GM19239 (cell line): ENCODE measurements at places on chromosomes 11 and 22.

DNA sequence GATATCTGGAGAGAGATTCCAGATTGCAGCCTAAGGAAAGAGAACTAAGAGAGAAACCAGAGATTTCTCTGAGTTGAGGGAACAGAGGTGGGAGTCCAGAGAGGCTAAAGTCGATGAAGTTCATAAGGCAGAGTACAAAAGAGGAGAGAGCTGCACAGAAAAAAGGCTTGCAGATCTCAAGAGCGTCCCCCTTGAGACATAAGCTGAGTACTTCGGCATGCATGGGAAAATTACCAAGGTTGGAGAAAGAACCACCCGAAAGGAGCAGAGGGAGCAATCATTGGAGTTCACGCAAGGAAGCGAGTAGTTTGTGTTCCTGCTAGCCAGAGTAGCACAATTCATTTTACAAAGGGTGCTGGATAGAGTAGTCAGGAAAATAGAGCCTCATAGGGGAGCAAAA lies 293.5 kb downstream of the TMEM135 start:
- no peak for DNase-seq

GRCh38 chr11:1817511-1817910 lies 17.3 kb upstream of the SYT8 start:
- DNase-seq, result no peak

DNA sequence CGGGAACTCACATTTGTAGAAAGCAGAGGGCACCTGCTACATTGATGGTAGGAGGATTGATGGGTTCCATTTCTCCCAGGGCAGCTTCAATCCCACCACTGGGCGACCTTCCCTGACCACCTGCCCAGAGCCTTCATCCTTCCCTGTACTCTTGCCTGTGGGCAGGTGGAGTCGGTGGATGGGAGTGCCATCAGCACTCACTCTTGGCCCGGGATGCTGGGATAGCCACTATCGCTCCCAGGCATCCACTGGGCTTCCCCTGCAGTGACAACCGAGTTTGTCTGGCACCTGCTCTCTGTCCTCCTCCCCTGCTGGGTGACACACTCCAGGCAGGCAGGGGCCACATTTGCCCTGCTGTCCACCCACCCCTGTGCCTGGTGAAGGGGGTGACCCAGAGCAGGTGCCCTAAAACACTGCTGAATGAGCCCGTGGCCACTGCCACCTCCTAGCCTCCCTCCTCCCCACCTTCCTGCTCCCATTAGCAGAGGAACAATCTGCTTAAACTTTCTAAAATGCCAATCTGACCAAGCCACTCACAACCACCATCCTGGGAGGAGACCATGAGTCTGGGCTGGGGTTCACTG lies 604.7 kb downstream of the TBC1D22A start:
- no peak for DNase-seq

- DNase-seq, result no peak
Observed at GRCh38 chr11:69008737-69009440, 4.2 kb downstream of the MRGPRF start.

DNA sequence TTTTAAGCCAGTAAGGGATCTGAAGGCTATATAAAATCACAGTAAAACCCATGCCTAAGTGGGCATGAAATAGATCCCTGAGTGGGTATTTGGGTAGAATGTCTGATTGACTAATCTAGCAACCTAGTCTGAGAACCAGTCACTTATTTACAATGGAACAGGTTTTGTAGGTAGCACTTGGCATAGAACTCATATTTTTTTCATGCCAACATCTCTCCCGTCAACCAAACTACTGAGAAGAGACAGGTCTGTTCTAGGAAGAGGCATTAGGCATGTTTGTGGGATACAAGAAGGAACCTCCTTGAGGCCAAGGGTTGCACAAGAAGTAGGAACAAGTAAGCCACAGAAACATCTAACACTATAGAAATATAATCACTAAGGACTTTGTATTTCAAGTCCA lies 840.4 kb upstream of the TENM4 start:
- DNase-seq, result no peak

DNA sequence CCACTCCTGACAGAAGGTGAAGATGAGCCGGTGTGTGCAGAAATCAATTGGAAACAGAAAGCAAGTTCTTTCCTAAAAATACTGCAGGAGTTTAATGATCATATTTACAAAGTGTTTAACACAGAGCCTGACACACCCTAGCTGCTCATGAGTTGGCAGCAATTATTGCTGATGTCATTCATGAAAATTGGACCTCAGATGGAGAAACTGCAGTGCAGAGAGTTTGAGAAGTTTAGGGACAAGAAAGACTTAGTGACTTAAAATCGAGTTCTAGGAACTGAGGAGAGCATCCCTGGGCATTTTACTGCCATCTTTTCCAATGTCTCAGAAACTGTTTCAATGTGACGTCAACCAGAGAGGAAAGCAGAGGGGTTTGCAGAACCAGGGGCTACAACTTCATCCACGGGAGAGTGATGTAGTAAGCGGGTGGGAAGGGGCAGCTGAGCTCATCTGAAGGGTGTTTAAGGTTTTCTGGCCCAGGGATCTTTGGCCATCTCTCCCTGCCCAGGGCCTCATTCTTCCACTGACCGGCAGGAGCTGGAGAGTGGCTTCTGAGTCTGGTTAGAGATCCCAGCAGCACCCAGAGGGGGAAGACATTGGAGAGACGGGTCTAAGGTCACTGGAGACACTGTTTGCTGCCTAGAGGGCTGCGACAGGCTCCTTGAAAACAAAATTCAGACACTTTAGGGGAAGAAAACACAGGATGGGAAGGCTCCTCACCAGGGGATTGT lies 21.1 kb upstream of the IGLL5 start:
- DNase-seq, result no peak

GRCh38 chr11:469684-470560 lies 19.8 kb downstream of the PTDSS2 start:
- no peak for DNase-seq

DNA sequence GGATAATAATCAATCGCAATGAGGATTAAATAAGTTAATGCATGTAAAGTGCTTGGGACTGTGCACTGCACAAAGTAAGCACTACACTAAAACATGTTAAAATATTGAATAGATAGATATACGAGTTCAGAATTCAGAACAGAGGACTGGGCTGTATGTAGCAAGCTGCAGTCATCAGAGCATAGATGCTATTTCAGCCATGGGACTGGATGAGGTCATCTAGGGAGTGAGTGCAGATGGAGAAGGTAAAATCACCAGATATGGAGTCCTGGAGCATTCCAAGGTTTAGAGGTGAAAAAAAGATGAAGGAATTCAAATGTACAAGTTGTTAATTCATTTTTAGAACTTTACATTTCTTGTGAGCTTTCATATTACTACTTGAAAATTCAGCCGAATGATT lies 347.5 kb upstream of the DDI1 start:
- DNase-seq, result no peak

- DNase-seq, result no peak
Observed at GRCh38 chr11:34634694-34635062, 13.8 kb downstream of the EHF start.

GRCh38 chr22:27380855-27381254 lies 420.7 kb downstream of the MN1 start:
- DNase-seq, result no peak

DNA sequence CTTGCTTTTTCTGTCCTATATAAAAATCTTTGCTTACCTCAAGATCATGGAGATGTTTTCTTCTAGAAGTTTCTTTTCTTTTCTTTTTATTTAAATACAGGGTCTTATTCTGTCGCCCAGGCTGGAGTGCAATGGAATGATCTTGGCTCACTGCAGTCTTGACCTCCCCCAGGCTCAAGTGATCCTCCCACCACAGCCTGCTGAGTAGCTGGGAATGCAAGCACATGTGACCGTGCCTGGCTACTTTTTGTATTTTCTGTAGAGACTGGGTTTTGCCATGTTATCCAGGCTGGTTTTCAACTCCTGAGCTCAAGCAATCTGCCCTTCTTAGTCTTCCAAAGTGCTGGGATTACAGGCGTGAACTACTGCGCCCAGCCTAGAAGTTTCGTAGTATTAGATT lies 45.3 kb downstream of the USP35 start:
- DNase-seq, result no peak

DNA sequence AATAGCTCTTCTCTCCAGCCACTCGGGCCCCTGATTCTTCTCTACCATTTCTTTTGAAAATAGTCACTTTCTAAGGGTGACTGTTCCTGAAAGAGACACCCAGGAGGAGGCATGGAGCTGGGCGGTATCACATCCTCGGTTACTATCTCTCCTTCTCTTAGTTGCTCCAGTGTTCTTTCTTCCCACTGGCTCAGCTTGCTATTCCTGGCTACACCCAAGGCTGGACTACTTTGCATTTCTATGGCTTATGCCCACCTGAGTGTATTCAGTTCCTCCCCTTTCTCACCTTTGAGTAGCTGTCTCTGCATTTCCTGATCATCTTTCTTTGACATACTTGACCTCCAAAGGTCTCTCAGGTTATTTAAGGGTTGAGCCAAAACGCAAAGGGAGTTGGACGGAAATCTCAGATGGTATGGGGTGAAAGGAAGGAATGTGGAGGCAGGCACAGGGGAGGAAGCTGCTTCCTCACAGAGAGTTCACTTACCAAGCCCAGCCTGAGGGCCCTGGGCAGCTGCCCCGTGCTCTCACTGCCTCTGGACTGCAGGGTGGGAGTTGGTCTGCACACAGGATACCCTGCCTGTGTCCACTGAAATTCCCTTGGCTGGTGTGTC lies 155.7 kb downstream of the SNX19 start:
- no peak for DNase-seq

- no peak for DNase-seq
Observed at GRCh38 chr11:42085736-42086135, 626.3 kb upstream of the LRRC4C start.

DNA sequence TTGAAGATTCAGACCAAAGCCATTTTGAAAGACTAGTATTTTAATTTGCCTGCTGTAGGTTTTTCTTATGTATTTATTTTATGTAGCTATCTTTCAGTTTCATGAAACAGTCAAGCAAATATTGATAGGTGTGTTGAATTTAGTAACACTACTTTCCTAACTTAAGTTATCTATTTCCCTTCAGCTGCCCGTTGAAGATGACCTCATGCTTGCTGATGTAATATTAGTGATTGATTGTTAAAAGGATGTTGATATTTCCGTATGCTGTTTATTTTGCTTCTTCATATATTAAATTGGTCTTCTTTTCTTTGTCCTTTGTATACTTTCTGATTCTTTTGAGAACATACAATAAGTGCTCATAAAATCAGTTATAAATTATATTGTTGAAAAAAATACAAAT lies 86.8 kb upstream of the CHORDC1 start:
- DNase-seq, result no peak

DNA sequence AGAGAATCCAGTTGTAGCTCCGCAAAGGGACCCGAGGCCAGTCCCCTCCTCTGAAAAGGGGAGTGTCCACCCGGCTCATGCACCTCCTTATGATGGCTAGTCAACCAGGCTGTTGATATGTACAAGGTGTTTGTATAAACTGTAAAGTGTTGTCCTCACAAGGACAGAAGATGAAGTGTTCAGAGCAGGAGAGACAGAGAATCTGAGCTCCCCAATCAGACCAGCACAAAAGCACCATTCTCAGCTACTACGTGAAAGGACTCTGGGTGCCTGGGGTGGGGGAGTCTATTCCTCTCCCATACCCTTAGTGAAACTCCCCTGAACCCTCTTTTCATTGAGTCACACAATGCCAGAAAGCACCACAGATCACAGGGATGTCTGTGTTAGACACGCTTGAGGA lies 49.4 kb downstream of the MN1 start:
- DNase-seq, result no peak

DNA sequence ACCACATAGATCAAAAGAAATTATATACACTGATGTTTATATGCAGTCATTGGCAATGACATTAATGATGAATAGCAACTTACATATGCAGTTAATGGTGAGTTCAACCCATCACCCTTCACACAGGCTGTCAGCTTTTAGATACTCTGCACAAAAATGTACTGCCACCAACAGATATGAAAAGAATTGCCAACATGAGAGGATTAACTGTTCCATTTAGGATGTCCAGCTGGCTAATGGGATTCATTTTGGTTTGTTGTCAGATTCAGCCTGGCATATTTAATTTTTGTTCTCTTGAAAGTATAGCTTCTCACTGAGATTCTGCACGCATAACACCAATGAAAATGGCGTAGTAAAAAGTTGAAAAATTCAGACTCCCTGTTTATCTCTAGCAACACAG lies 554.0 kb upstream of the ARHGAP42 start:
- no peak for DNase-seq

DNA sequence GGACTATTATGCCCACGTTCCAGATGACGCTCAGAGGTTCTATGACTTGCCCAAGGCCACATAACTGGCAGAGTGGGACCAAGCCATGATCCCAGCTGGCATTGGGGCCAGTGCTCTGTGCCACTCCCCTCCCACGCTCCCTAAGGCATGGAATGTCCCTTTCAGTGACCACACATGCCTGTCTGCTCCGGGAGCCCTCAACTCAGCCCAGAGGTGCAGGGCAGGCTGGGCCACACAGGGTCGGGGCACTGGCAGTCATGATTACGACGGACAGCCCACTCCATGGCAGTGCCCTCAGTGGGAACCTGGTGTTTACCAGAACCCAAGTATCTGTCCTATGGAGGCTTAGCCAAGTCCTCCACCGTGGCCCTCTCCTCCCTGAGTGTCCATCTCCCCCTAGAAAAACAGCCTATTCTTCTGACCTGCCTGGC lies 10.0 kb downstream of the RHBDD3 start:
- no peak for DNase-seq

GRCh38 chr11:103985041-103985440 lies 51.4 kb upstream of the DDI1 start:
- no peak for DNase-seq

DNA sequence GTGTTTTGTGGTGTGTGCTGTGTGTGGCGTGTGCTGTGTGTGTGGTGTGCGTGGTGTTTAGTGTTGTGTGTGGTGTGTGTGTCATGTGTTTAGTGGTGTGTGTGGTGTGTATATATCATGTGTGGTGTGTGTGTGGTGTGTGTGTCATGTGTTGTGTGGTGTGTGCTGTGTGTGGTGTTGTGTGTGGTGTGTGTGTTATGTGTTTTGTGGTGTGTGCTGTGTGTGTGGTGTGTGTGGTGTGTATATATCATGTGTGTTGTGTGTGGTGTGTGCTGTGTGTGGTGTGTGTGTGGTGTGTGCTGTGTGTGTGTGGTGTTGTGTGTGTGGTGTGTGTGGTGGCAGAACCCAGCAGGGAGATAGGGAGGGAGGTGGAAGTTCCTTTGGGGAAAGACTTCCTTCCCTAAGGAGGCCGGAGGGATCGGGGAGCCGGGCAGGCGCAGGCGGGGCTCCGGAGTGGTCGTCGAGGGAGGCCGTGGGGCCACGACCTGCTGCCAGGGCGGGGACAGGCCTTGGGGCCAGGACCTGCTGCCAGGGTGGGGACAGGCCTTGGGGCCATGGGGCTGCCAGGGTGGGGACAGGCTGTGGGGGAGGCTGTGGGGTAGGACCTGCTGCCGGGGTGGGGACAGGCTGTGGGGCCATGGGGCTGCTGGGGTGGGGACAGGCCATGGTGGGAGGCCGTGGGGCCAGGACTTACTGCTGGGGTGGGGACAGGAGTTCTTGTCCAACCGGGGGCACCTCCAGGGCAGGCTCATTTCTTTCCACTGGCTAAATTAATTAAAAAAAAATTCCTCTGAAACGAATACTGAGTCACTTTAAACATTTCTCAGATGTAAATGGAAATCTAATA lies 15.2 kb downstream of the PIM3 start:
- no peak for DNase-seq
